Adrenal gland (tissue), 19 donors: ENCODE measurements at places on chromosomes 3 and 15. TPM values are rescaled to one million over a fixed set of nuclear protein-coding genes. Genes with fewer than 3 reads are reported as not detected.

GRCh38 chr3:141383555-141384129, 15.3 kb downstream of the ZBTB38 start:
- DNase-seq, result no peak

DNA sequence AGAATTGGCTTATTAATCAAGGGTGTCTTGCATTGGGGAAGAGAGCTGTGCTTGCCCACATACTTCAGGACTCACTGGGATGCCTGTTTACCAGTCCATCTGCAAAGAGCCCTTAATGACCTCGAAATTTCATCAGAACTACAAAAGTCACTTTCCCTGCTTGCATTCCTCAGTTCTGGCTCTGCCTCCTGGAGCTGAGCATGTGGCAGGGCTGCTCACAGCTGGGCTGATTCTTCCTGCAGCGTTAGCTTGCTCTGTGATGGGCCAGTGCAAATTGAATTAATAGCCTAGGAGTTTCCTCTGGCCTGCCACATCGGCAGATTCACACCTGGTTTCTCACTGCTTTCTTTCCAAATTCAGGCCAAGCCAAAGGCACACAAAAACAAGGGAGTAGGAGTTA, 108.9 kb downstream of the DUT start:
- no peak for DNase-seq

DNA sequence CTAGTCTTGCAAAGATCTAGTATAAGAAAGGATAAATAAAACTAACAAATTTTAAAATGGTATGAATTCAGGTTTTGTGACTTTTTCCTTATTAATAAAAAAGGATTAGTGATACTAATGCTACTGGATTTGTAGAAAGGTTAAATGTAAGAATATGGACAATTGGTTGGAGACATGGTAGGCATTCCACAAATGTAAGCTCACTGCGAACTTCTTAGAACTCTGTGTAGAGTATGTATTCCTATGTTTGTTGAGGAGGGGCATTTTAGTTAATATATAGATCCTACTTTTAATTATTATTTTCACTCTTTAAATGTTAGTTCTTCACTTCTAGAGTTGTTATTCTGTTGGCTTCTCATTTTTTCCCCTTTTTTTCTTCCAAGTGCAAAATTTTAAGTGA, 414.3 kb downstream of the RBMS3 start:
- no peak for DNase-seq

The PIERCE2 gene
- total RNA-seq, result 0.75 TPM

The HTR3E gene
- total RNA-seq, result not detected

The FILIP1L gene
- 30.8 TPM for total RNA-seq

The TIGIT gene
- not detected for total RNA-seq

- DNase-seq, result no peak
Observed at GRCh38 chr3:126880901-126881300, 102.0 kb upstream of the PLXNA1 start.

The COL6A5 gene
- total RNA-seq, result not detected

The ARHGEF26 gene
- 1.4 TPM for total RNA-seq
